ENCODE measurements at places on chromosomes 16 and 17. TPM values are rescaled to one million over a fixed set of nuclear protein-coding genes. Genes with fewer than 3 reads are reported as not detected.

DNA sequence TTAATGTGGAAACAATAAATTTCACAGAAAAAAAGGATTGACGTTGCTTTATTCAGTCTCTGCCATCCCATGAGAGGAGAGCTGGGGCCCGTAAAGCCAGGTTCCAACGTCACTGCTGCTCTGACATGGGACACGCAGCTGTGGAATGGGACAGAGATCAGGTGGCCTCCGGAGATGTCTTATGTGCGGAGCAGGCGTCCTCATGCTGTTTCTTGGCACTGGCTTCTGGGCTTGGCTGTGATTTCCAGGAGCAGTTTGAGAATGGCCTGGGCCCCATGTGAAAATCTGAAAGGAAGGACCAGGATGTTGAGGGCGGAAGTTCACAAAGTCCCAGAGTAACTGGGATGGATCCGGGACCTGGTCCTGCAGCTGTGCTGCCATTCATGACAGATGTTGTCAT, 32.4 kb downstream of the NDEL1 start:
- DNase-seq, result no peak

DNA sequence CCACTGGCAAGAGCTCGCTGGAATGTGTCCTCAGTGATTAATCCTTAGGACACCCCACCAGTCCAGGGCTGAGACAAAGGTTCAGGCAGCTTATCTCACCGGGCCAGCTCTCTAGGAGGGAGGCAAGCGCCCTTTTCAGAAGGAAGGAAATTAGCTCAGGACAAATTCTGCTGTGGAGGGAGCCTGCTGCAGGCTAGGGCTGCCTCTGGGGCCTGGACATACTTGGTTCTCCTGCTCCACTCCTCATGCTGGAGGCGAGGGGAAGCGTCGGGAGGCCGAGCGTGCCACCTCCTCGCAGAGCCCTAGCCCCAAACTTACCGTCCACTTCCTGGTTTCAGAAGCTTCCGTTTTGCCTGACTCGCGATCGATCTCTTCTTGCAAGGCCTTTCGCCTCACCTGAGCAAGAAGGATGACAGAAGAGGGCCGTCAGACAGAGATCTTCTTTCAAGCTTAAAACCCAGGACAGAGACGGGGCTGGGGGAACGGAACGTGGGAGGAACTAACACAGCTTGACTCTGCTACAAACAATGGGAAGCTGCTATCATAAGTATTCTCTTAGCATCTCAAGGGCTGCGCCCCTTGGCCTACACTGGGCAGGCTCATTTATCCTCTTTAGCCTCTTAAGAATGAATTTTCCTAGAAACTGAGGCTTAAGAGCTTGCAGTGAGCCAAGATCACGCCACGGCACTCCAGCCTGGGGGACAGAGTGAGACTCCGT, 7.7 kb downstream of the KNOP1 start:
- DNase-seq, result no peak

DNA sequence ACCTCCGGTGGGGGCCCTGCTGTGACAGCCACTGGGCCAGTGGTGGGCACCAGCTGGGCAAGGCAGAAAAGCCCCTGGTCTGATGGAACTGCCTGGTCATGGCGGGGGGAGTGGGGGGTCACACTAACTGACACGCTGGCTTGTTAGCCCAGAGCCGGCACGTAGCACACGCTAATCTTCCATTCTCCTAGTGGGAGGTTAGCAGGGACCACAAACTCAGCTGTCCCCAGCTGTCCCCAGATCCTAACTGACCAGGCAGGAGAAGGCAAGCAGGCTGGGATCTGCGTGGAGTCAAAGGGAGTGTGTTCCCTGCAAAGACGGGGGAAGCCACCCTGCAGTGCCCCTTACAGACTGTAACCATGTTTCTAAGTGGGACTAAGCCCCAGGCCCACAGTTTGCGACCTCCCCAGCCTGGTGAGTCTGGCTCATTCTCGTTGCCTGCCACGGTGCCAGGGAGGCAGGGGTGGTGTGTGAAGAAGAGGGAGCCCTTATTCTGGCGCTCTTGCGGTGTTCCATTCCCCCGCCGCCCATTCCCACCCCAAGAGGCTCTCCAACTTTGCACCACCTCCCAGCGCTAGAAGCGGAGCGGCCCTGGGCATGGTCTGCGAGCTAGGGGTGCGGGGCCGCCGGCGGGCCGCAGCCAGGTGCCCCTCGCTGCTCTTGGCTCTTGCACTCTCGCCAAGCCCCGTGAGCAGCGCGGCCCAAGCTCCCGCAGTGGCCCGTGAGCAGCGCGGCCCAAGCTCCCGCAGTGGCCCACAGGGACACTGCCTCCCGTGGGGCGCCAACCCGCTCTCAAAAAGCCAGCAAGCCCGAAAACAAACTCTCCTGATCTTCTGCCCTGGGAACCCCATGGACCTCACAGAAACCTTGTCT, 12.1 kb upstream of the ZNF423 start:
- no peak for DNase-seq

The NUPR1 gene
- 69.6 TPM for total RNA-seq
